ENCODE measurements at places on chromosomes 5 and 9.
A peak's percentile ranks its signal among the peaks of the same experiment; 100 is the strongest.

DNA sequence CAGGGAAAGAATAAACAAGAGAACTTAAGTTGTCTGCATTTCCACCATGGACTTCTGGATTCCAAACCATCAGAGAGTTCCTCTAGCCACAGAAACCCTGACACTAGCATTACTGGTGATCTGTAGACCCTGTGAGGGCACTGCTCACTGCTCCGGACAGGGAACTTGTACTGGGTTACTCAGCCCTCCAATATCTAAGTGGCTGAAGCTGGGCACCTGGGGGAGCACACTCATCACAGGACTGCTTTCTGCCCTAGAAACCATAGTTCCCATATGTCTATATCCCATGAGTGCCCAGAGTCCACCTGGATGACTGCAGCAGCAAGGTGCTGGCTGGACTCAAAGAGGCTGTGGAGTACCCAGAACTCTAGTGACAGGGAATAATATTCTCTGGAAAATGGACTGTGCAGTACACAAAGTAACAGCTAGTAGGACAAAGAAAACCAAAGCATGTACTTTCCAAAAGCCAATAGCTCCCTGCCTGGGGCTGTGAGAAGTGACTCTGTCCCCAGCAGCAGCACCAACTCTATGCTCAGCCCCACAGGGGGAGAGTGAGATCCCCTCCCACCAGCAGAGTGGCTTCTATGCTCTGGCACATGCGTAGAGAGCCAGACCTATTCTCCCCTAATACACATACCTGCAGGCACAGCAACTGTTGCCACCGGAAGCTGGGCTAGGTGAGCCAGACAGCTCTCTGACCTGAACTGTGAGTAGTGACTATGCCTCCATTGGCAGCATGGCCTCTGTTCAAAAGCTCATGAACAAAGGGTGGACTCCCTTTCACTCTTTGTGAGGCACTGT is 472.9 kb upstream of the FTMT start:
- DNase-seq: no peak
- no peaks in the 10 kb centered on the region for H3K36me3 ChIP-seq
- no peaks in the 10 kb centered on the region for H3K27me3 ChIP-seq
- no peaks in the 10 kb centered on the region for H3K4me1 ChIP-seq
- H3K27ac ChIP-seq: no peak overlapping the region

DNA sequence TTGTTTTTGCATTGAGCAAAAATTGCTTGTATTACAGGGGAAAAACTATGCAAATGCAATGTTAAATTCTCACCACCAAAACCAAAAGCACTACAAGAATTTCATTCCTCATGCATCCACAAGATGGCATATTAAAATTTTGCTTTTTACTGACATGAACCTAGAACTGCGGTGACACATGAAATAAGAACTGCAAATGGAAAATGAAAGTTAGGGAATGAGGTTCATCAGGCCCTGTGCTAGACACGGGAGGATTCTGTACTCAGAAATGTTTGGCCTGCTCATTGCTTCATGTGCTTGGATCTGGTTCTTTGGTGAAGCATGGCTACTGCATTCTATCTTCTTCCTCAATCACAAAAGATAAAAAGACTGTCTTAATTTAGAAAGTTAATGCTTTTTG is 9.1 kb upstream of the RFK start:
- no peak overlapping the region for H3K4me3 ChIP-seq
- H3K4me1 ChIP-seq: no peaks in the 10 kb centered on the region
- H3K27ac ChIP-seq: no peak overlapping the region
- H3K27me3 ChIP-seq: no peaks in the 10 kb centered on the region

DNA sequence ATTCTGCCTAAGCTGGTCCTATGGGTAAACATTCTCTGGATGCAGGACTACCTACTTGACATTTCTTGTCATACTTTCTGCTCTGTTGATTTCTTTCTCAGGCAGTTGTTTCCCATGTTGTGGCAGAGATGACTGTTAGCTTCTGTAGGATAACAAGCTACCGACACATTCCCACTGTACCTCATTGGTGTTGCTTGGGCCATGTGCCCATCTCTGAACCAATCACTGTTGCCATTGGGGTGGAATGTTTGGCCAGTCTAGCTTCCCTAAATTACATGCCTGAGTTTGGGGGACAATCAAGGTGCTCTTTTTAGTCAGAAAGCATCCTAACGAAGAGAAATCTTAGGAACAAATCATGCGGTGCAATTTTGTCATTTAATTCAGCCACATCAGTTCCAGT is 212.0 kb downstream of the KDM4C start:
- DNase-seq: no peak
- H3K4me1 ChIP-seq: no peaks in the 10 kb centered on the region
- H3K4me3 ChIP-seq: no peak overlapping the region
- no peaks in the 10 kb centered on the region for H3K36me3 ChIP-seq

DNA sequence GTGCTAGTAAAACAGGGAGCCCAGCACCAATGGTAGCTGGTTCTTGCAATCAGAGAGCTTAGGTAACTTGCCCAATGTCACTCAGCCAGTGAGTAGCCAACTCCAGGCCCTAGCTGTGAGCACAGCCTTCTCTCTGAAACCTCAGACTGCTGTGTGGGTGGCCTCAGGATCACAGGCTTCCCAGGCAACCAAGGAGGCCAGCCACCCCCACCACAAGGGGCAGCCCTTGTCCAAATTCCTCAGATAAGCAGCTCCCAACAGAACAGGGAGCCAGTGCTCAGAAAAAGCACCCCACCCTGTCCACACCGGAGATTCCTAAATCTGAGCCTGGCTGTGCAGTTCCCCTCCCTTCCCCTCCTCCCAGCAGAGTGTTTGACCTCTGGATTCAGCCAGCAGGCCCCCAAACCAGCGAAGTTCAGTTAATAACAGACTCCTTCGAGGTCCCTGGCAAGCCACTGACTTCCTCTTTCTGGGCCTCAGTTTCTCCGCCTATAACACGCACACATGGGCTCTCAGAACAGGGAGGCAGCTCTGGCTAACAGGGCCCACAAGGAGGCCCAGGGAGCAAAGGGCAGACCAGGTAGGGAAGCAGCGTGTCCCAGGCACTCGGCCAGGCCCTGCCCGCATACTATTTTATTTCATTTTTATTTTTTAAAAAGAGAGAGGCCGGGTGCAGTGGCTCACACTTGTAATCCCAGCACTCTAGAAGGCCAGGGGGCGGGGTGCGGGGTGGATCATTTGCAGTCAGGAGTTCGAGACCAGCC is 2.7 kb downstream of the EEIG1 start:
- DNase-seq: peak; percentile 30
- H3K4me3 ChIP-seq: peak overlapping the region; percentile 60
- peaks cover 2% of the 10 kb centered on the region for H3K36me3 ChIP-seq
- H3K4me1 ChIP-seq: peaks cover 90% of the 10 kb centered on the region

DNA sequence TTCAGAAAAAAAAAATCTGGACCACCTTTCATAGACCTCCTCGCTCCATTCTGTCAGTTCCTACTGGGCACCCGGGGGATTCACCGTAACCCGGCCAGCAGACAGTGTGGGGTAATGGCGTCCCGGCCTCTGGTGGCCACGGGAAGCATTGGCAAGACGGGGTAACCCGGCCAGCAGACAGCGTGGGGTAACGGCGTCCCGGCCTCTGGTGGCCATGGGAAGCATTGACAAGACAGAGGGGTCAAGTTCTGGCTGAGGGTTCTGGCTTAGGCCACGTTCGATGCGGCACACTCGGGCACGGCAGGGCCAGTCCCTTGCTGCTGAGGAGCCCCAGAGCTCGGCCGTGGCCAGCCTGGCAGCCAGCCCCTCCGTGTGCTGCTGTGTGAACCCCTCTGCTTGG is 116.2 kb upstream of the RAPGEF1 start:
- no peak overlapping the region for H3K27ac ChIP-seq
- H3K36me3 ChIP-seq: peaks cover 11% of the 10 kb centered on the region
- no peak overlapping the region for H3K4me3 ChIP-seq
- DNase-seq: no peak
- no peaks in the 10 kb centered on the region for H3K4me1 ChIP-seq
- no peaks in the 10 kb centered on the region for H3K27me3 ChIP-seq
